Purkinje cell (primary cell): ENCODE measurements at places on chromosomes 3 and 15. TPM values are rescaled to one million over a fixed set of nuclear protein-coding genes. Genes with fewer than 3 reads are reported as not detected.

The ARPIN gene
- 0.22 and 4.3 TPM in 2 replicates for polyA plus RNA-seq

The FES gene
- polyA plus RNA-seq = not detected in 2 replicates

The METTL6 gene
- 43.4 and 54.0 TPM in 2 replicates for polyA plus RNA-seq

The KBTBD12 gene
- 1.5 TPM in 1 of 2 replicates, not detected in the other for polyA plus RNA-seq

The GOLGA8G gene
- not detected in 2 replicates for polyA plus RNA-seq

The GDPGP1 gene
- polyA plus RNA-seq = 2.6 and 3.0 TPM in 2 replicates

The OIP5 gene
- 2.1 TPM in 1 of 2 replicates, not detected in the other for polyA plus RNA-seq

The ABHD17C gene
- polyA plus RNA-seq = 16.1 and 16.3 TPM in 2 replicates

The CHDH gene
- polyA plus RNA-seq = 0.75 and 1.2 TPM in 2 replicates

The NEIL1 gene
- 2.0 and 6.4 TPM in 2 replicates for polyA plus RNA-seq

The GOLGA8S gene
- polyA plus RNA-seq = 0.19 and 0.53 TPM in 2 replicates

The ZPLD1 gene
- not detected in 2 replicates for polyA plus RNA-seq

The ARGFX gene
- not detected in 2 replicates for polyA plus RNA-seq

The AMIGO3 gene
- not detected in 2 replicates for polyA plus RNA-seq

The TLE3 gene
- polyA plus RNA-seq = 1.7 and 2.7 TPM in 2 replicates

The IMP3 gene
- polyA plus RNA-seq = 24.8 and 52.7 TPM in 2 replicates

The USP50 gene
- polyA plus RNA-seq = 17.1 and 18.8 TPM in 2 replicates

The PPP1R14D gene
- not detected in 2 replicates for polyA plus RNA-seq

The CDHR4 gene
- polyA plus RNA-seq = not detected in 2 replicates

The EID1 gene
- 141 and 167 TPM in 2 replicates for polyA plus RNA-seq

The ACKR2 gene
- 0.73 and 4.6 TPM in 2 replicates for polyA plus RNA-seq

The CACNA1D gene
- 1.9 and 3.1 TPM in 2 replicates for polyA plus RNA-seq

The RAD51 gene
- 2.2 TPM in 1 of 2 replicates, not detected in the other for polyA plus RNA-seq

The MGLL gene
- 21.1 and 54.1 TPM in 2 replicates for polyA plus RNA-seq

The PRR20G gene
- 0.23 TPM in 1 of 2 replicates, not detected in the other for polyA plus RNA-seq

The TGM4 gene
- polyA plus RNA-seq = not detected in 2 replicates

The PFKFB4 gene
- 0.43 and 2.6 TPM in 2 replicates for polyA plus RNA-seq

The MUC20 gene
- polyA plus RNA-seq = 2.7 and 3.4 TPM in 2 replicates

The RNU5B-1 gene
- not detected in 2 replicates for polyA plus RNA-seq

The MOBP gene
- 2.7 and 4.5 TPM in 2 replicates for polyA plus RNA-seq

The ARPP21 gene
- polyA plus RNA-seq = 42.6 and 76.9 TPM in 2 replicates

The BLM gene
- polyA plus RNA-seq = 13.7 and 24.4 TPM in 2 replicates
